ENCODE measurements at places on chromosomes 5 and 9.

DNA sequence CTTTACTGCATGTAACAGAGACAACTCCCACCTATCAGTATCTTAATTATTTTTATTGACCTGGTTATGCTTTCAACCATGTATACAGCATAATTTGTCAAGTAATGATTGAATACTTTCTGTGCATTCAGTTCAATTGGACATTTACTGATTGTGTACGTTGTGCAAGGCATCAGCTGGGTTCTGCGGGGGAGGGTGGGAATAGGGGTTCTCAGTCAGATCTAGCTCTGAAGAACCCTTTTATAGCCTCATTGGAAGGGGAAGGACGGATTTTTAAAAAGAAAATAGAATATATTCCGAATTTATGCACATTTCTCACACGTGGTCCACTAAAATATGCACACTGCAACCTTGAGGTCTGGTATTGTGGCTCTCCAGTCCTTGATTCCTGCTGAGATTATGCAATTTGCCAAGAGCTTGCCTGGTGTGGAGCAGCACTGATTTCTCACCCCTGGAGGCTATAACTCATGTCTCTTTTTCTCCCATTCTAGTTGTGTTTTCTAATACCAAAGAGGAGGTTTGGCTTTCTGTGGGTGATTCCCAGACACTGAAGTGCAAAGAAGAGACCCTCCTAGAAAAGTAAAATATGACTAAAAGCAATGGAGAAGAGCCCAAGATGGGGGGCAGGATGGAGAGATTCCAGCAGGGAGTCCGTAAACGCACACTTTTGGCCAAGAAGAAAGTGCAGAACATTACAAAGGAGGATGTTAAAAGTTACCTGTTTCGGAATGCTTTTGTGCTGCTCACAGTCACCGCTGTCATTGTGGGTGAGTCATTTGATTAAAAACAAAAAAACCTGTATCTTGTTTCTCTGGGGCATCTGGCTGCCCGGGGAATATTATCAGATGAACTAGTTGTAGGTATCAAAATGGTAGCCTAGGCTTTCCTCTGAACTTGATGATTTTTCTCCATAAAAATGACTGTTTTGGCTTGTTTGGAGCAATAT is 1.7 kb downstream of the SLC1A3 start:
- no peak for DNase-seq

DNA sequence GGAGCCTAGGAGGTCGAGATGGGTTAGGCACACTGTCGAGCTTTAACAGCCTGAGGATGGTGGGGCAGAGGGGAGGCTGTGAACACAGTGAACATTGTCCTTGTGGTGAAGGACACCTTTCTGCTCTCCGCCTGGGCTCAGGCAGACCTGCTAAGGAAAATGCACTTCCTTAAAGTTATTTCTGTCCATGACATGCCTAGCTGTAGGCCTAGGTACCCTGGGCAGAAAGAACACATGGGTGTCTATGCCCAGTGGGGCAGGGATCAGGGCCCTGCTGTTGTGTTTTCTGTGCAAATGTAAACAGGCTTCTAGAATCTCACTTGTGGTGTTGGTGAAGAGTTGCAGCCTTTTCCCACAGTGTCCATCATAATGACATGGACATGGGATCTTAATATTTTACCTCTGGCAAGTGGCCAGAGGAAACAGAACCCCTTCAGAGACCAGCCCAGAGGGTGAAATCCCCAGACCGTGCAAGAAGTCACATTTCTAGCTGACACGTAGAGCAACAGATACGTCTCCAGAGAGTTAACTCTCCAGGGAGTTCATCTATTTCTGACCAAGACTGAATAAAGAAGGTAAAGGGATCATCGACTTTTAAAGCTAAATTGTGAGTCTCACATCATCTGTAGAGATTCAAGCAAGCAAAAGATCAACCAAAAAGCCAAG is 79.2 kb downstream of the C9orf152 start:
- DNase-seq = no peak

- no peak for DNase-seq
Measured at GRCh38 chr9:35546853-35547252, 56.9 kb downstream of the RUSC2 start.

DNA sequence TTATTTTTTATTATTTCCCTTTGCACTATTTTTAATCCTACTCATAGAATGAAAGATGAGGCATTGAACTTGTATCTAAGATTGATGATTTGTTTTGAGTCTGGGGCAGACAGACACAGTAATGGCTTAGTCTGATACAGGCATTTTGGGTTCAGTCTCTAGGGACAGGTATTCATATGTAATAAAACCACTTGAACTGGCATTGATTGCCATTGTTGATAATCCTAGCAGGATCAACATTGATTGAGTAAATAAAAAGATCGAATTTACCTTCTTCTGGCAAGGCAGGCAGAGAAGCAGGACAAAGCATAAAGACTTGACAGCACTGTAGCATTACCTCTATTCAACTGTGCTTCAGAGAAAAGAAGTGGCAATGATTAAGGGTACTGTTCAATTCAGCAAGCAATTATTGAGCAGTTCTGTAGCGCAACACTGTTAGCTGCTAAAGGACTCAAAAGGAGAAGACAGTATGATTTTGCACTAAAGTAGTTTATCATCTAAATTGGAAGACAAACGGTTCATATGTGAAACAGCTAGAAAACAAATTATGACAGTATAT is 144.4 kb downstream of the COMMD10 start:
- no peak for DNase-seq

GRCh38 chr5:180470361-180470760 is 23.8 kb upstream of the CNOT6 start:
- no peak for DNase-seq

GRCh38 chr5:125612181-125612721 is 811.0 kb upstream of the GRAMD2B start:
- peak; percentile 69 for DNase-seq

DNA sequence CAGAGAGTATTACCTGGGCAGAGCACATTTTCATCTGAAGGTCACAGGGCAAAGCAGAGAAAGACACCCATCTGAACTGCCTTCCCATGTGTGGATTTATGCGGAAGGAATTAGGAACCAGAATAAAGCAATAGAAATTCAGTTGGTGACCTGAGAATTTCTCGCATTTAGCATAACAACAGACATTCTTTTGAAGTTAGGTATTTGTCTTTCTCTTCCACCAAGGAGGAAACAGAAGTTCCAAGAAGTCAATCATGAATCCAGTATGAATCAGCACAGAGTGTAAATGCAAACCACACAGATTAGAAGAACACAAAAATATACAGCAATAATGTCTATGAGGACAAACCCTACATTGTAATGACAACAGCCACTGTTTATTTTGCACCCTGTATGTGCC is 515.2 kb upstream of the BRINP1 start:
- DNase-seq = no peak

DNA sequence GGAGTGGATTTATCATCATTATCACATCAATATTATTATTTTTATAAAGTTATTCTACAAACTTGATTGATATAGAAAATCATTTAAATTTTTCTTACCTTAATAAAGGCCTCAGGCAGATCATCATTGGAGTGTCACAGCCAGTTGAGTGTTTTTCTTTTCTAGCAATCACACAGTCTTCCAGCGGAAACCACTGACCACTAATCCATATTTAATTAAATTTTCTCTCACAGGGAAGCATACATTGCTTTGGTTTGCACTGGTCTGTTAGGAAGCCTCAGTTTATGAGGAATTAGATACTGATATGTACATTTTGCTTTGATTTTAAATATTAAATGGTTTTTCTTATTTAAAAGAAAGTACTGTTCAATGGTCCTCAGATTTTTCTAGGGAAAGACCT is 6.7 kb downstream of the SPZ1 start:
- no peak for DNase-seq

DNA sequence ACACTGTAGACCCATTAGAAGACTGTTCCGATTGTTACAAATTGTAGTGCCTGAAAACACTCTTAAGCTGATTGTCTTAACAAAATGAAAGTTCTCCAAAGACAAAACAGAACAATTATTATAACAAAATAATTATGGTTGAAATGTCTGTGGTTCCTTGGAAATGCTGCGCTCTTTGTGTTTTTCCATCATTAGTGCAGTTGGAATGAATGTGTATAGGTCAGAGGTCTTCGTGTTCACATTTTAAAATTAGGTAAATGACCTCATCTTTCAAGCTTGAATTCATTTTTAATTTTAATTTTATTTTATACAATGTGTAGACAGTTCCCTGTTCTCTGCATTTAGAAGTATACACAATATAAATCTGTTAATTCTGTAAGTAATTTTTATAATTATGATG is 56.7 kb upstream of the NXNL2 start:
- no peak for DNase-seq

GRCh38 chr5:142684508-142685041 is 1.3 kb downstream of the FGF1 start:
- DNase-seq = no peak

DNA sequence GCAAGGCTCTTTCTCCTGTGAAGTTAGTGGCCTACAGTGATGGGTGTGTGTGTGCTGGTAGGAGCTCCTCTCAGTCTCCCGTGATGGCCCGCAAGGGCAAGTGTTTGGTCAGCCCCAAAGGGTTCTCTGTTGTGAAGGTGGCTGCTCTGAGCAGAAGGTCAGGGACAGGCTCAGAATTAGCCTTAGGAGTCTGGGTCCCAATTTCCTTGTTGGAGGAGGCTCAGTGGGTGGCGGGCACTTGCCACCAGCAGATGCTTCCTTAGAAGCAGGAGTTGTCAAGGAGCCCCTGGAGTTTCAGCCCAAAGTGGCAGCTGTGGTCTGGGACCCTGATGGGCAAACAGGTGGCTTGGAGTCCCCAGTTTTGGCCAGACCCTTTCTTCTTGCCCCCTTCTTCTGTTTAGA is 154.4 kb downstream of the MACROH2A1 start:
- no peak for DNase-seq

DNA sequence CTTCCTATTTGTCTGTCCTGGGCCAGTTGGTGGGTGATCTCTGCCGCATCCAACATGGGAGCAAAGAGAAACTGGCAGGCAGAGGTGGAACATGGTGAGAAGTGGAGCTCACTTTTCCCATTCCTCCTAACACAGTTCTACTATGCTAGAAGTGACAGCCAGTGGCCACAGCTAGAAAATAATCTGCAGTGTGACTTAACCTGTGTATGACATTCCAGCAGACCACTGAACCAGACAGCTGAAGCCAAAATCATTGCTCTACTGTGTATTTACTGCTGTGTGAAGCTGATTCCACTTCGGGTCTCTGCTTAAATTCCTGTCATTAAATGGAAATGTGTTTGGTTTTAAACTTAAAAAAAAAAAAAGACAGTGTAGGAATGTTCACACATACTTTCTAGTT is 523.0 kb downstream of the MTRR start:
- no peak for DNase-seq

GRCh38 chr9:38010918-38011704 is 57.9 kb downstream of the SHB start:
- DNase-seq = no peak

DNA sequence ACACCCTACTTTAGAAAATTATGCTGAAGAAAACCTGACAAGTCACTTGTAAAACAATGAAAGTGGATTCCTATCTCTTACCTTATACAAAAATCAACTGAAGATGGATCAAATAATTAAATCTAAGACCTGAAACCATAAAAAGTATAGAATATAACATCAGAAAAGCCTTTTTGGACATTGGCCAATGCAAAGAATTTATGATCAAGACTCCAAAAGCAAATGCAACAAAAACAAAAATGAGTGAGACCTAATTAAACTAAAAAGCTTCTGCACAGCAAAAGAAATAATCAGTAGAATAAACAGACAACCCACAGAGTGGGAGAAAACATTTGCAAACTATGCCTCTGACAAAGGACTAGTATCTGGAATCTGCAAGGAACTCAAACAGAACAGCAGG is 303.0 kb upstream of the CDH9 start:
- no peak for DNase-seq

DNA sequence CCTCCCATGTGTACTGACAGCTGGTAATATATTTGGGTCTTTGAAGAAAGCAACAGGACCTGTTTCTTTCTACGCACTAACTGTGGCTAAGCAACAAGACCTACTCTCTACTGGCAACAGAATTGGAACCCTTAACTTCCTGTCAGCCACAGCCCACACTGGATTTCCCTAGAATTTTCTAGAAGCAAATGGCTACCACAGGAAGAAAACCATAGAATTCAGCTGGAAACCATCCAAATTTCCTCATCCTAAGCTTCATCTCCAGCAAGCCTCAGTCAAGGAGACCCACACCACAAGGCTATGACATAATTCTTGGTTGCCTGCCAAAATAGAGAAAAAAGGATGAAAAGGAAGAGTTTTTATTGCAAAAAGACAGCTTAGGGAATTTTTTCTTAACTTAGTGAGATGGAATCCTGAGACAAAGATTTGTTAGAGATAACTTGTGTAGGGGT is 171.8 kb upstream of the TNC start:
- no peak for DNase-seq

- DNase-seq = no peak
Measured at GRCh38 chr9:27743490-27743889, 170.2 kb upstream of the C9orf72 start.

- DNase-seq = peak; percentile 80
Measured at GRCh38 chr5:149834246-149834855, 104.2 kb downstream of the PPARGC1B start.

GRCh38 chr9:21964925-21965385 is 29.2 kb downstream of the CDKN2A start:
- DNase-seq = no peak

- no peak for DNase-seq
Measured at GRCh38 chr5:172771439-172772111, 580 bp upstream of the DUSP1 start.

DNA sequence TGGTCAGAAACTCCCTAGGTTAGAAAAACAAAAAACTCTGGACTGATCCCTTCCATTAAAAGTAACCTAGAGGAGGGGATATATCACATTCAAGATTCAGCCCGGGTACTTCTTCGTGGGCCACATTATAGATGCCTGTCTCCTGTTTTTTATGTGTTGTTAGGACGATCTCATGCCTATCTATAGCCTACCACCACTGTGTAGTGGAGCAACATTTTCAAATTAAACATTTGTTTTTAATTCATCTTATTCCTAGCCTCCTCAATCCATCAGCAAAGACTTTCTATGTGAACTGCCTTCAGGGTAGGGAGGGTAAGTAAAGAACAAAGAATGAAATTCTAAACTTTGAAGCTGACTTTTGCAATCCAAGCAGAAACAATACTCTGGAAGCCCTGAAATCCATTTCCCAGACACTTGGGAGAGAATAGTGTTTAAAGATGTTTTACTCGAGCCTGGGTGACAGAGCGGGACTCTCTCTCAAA is 379.4 kb downstream of the ANXA1 start:
- DNase-seq = no peak

DNA sequence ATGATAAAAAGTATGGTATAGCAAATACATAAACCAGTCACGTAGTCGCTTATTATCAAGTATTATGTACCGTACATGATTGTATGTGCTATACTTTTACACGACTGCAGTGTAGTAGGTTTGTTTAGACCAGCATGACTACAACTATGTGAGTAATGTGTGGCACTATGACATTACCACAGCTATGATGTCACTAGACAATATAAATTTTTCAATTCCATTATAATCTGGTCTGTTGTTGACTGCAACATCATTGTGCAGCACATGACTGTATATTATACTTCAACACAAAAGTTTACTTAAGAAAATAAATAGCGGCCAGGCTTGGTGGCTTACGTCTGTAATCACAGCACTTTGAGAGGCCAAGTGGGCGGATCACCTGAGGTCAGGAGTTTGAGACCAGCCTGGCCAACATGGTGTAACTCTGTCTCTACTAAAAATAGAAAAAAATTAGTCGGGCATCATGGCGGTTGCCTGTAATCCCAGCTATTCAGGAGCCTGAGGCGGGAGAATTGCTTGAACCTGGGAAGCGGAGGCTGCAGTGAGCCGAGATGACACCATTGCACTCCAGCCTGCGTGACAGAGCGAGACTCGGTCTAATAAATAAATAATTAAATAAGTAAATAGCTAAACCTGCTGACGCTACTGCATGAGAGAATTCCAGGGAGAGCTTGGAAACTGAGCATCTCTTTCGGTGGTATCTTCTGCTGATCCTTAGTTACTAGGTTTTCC is 24.6 kb upstream of the JADE2 start:
- no peak for DNase-seq
